ENCODE measurements at places on chromosomes 4 and X.

- DNase-seq, result no peak
These were observed 92.3 kb downstream of the BCOR start for GRCh38 chrX:40005292-40006011.

GRCh38 chrX:133776072-133776471 lies 209.3 kb downstream of the GPC3 start:
- DNase-seq, result no peak

DNA sequence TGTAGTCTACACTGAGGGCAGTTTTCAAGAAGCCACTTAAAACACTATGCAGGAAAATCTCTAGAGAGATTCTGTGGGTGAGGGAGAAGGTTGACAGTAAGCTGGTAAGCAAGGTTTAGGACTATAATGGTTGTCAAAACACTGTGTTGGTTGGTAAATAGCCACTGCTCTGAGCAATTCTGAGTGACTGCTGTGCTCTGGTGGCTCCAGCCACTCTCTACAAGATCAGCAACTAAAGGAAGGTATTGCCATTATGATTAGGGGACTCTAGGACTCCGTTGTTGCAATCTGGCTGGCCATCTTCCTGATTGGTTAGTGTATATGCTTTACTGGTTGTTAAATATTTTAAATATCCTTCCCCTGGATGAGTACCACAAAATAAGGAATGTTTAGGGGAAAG lies 5.5 kb upstream of the FAM47E start:
- DNase-seq, result no peak

- DNase-seq, result no peak
These were observed 24.2 kb downstream of the NELFA start for GRCh38 chr4:1984406-1985191.

- DNase-seq, result no peak
These were observed 551.4 kb upstream of the ADGRL3 start for GRCh38 chr4:60648774-60649173.

GRCh38 chrX:133857640-133858269 lies 127.6 kb downstream of the GPC3 start:
- no peak for DNase-seq

DNA sequence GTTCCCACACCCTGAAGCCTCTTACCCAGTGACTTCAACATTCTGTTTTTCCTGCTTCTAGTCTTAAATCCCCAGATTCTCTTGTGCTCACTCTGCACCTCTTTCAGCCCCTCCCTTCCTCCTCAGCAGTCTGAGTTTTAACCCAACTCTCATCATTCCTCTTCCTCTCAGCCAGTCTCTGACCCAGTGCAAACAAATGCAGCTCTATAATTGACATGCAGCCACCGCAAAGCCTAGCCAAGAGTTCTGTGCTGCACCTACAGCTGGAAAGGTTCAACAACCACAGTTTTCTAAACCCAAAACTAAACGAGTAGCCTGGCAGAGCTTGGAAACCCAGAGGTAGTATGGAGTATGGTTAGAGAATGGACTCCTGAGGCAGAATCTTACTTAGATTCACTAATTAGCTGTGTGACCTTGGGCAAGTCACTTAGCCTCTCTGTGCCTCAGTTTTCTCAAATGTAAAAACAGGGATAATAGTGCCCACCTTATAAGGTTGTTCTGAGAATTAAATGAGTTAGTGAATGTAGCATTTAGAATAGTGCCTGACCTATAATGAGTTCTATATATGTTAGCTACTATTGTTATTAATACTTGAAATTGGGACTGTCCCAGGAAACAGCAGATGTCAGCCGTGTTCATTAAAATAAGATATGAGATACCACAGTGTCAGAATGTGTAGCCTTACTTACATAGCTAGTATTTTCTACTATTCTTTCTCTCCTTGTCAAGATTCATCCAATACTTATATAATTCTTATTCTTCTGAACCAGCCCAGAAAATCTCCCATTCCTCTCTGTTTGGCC lies 3.5 kb downstream of the TMEM154 start:
- DNase-seq, result no peak

DNA sequence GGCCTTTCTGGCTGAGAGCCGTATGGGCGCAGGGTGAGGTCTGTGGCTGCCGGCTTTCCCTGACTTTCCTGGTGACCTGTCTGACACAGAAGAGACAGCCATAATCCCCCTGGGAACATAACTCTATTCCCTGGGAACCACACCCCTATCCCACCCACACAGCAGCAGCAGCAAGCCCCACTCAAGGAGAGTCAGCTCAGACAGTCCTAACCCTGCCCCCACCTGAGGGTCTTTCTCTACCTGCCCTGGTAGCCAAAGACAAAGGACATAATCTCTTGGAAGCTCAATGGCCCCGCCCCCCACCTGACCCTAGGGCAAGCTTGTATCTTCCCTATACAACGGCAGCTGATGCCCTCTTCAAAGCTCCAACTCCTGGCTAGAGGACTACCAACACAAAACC lies 74.6 kb downstream of the PABPC4L start:
- no peak for DNase-seq

DNA sequence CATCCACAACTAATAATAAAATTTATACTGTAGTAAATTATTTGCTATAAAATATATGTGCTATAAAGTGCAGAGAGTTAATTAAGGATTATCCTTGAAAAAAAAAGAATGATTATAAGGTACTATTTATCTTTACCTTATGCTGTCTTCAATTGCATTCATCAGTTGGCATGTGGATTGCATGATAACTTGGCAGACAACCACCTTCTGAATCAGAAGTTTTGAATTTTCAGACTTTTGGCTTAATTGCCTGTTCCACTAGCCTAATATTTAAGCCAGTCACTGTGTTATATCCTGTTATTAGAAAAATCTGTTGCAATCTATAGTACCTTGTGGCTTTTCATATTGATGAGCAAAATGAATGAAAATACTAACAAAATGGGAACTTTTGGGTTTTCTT lies 1040.3 kb upstream of the PCDH10 start:
- no peak for DNase-seq

DNA sequence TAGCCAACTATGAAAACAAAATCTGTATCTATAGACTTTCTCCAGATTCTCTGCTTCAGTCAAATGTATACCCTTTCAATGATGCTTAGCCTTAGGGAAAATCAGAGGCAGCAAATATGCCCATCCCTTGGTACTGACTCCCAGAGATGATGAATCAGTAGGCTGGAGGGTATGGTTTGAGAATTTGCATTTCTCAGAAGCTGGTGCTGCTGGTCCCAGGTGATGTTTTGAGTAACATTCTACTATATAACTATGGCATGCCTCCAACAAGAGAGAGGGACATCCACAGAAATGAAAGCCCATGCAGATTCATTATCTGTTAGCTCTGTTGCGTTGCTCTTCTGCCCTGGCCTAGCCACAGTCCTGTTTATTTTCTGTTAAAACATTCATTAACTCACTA lies 13.6 kb downstream of the TNIP3 start:
- no peak for DNase-seq

DNA sequence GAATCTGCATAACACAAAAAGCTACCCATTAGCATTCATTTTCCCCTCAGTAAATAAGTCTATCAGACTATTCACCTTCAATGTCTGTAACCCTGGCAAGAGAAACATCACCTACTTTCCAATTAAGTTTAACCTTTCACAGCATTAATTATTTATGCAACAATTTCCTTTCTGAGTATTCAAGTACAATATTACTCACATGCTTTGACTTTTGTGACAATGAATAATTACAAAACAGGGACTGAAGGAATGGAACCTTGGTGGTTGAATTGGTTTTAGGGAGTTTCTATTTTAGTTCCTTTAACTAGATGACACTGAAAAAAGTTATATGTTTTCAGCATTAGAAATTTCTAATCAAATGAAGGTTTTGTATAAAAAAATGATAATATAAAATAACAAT lies 932.3 kb upstream of the EPHA5 start:
- DNase-seq, result no peak

DNA sequence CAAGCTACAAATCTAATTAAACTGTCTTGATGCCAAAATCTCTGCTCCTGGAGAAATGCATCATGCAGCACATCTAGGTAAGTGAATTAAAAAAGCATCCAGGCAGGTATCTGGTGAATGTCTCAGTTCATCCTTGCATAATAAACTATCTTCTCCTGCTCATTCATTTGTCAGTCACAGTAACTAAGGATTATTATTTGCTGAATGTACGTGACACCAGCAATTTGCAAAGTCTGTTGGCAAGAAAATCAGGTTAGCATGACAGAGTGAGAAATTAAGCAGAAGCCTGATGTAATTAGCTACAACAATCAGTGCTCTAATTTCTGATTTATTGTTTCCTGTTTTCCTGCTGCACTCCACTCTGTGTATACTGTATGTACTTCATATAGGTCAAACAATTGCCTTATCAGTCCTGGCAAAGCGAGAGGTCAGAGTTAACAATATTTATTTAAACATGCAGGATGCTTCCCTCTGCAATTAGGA lies 213.6 kb downstream of the FBXO8 start:
- DNase-seq, result no peak

DNA sequence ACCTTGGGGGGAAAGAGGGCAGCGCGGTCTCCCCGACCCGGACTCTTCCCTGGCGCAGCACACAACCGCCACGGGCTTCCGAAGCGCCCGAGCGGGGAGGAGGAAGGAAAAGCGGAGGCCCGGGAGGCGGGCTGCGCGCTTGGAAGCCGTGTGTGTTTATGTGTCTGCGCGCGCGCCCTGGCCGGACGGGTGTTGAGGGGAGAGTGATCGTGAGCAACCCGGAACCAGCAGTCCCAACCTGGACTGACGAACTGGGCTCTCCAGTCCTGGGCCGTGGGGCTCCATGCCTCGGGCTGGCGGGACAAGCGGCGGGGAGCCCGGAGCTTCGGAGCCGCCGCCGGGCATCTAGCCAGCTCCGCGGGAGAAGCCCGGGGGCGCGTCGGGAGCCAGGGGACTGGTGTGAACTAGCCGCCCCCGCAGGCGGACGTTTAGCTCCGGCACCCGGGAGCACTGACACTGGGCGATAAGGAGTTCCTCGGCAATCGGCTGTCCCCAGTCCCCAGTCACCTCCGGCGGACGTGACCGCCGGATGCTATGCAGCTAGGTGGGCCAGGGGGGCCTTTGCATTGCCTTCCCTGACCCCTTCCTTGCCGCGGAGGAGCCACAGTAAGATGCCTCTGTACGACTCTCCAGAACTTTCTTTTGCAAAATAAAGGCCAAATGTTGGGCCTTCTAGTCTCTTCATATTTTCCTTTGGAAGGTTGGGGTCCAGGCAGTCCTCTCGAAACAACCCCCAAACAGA lies 74.8 kb upstream of the BCOR start:
- DNase-seq, result no peak

GRCh38 chrX:46561824-46562657 lies 11.5 kb upstream of the CHST7 start:
- DNase-seq, result no peak

DNA sequence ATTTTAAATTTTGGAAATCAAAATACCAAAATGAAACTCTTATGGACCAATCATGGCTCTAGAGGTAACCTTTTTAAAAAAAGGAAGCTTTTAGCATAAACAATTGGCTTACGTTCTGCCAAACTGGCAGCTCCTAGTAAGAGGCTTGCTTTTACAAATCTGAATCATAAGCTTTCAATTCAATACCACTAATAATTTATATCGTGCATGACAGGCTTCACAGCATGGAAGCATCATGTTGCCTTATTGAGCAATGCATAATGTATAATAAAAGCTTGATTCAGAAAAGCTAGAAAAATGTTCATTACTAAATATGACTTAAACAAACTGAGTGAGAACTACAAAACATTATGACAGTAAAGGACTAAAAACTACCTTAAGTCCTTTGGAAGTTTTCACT lies 280.9 kb downstream of the IQCM start:
- no peak for DNase-seq

DNA sequence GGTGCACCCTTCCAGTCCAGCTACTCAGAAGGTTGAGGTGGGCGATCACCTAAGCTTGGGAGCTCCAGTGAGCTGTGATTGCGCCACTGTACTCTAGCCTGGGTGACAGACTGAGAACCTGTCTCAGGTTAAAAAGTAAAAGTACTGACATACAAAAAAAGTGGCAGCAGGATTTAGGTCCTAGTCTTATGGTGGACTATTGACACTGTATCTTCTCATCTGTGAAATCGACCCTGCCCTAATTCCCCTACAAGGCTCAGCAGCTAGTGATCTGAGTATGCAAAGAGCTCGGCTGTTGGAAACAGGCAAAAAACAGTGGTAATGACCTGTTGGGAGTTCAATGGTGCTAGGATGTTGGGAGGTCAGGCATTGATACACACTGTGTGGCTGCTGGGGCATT lies 57.0 kb downstream of the LEF1 start:
- DNase-seq, result no peak

DNA sequence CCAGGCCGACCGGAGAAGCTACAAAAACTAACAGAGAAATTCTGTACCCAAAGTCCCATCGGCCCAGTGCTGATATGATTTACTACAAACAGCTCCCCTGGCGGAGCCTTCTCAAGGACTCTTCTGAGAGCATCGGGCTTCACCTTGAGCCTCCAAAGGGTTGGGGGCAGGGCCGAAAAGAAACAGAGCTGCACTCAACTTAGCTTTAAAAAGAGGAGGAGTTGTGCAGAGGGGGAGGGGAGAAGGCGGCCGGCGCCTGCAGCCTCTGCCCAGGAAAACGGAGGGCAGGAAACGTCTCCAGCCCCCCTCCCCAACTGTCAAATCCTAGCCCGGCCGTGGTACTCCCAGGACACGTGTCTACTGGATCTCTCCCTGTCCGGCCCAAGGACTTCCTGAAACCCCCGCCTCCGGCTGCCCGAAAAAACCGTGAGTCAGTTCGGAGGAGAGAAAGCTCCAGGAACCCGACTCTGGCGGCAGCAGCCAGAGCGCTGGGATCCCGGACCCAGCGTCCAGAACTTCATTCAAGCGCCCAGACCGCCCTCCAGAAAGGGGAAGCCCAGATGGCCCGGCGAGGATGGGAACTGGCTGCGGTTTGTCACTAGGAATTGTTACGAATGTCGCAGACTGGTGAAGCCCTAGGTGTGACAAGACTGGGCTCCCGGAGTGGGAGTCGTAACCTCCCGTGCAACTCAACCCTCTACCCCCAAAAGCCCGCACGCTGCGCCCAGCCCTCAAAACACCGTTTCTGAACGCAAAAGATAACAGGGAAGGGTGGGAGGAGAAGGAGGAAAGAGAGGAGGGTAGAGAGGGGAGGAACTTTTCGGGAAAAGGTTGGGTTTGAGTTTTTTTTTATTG lies 973 bp downstream of the ADAMTS3 start:
- no peak for DNase-seq

All from stimulated activated CD8-positive, alpha-beta memory T cell treated with anti-CD3 and anti-CD28 coated beads, Interleukin-7, amount 100 ng/mL, for 24 hours (primary cell).